Panc1 (cell line): ENCODE measurements at places on chromosomes 5 and 9.

GRCh38 chr5:22710660-22711059, 142.5 kb downstream of the CDH12 start:
- H3K27ac ChIP-seq, result no peak overlapping the region
- no peak for DNase-seq
- H3K27me3 ChIP-seq, result no peaks in the 10 kb centered on the region
- H3K4me3 ChIP-seq, result no peak overlapping the region
- no peaks in the 10 kb centered on the region for H3K36me3 ChIP-seq

GRCh38 chr5:145158730-145159129, 676.4 kb downstream of the PRELID2 start:
- no peak overlapping the region for H3K4me3 ChIP-seq
- H3K27me3 ChIP-seq, result no peaks in the 10 kb centered on the region
- DNase-seq, result no peak

DNA sequence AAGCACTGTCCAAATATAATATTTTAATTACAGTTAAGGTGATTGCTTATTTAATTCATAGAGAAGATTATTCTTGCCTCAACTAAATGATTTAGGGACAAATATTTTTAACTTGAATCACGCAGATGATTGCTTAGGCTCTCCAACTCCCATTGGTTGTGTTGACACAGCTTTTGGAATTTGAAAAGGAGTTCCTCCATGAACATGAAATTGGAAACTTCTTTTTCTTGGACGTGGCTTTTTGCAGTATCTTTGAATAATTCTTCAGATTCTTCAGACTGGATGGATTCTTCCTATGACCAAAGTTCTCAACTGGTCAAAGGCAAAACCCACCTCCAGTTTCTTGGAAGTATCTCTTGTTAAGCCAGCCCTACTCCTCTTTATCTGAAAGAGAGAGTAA, 456.4 kb upstream of the KLF4 start:
- no peaks in the 10 kb centered on the region for H3K4me1 ChIP-seq
- no peaks in the 10 kb centered on the region for H3K27me3 ChIP-seq
- H3K4me3 ChIP-seq, result no peak overlapping the region
- no peak for DNase-seq
- no peaks in the 10 kb centered on the region for H3K36me3 ChIP-seq

- no peaks in the 10 kb centered on the region for H3K27me3 ChIP-seq
- H3K36me3 ChIP-seq, result no peaks in the 10 kb centered on the region
- no peak overlapping the region for H3K27ac ChIP-seq
- DNase-seq, result no peak
Measured at GRCh38 chr9:98367371-98367900, 112.0 kb upstream of the TBC1D2 start.

DNA sequence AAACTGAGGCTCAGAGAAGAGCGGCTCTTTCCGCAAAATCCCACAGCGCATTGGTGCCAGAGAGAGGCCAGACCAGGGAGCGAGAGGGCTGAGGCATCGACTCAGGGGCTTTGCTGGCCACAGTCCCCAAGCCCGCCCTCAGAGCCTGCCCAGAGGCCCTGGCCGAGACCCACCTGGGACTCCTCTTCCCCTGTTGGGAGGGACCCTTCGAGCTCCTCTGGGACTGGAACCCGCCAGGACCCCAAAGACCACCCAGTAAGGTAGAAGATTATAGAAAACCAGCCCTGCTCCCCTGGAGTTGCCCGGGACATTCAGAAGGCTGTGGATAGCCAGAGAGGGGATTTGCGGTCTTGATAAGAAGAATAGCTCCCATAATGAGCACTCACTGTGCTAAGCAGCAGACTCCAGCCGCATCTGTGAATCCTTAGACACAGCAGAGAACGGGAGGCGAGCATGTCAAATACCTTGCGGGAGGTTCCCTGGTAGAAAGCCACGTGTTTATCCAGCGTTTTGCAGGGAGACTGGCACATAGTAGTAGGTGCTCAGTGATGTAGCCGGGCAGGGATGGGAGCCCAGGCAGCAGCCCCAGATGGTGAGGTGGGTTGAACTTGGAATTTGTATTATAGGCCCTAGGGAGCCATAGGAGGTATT, 651 bp upstream of the AK1 start:
- no peaks in the 10 kb centered on the region for H3K36me3 ChIP-seq
- H3K4me1 ChIP-seq, result peaks cover 30% of the 10 kb centered on the region; the same call in 1 of the 2 replicates
- no peak for DNase-seq
- H3K4me3 ChIP-seq, result peak overlapping the region; percentile 39
- H3K27me3 ChIP-seq, result no peaks in the 10 kb centered on the region

GRCh38 chr9:123073991-123074422, 40.5 kb downstream of the GPR21 start:
- no peak for DNase-seq
- H3K36me3 ChIP-seq, result peaks cover 7% of the 10 kb centered on the region; the same call in 1 of the 2 replicates
- H3K4me3 ChIP-seq, result no peak overlapping the region
- no peaks in the 10 kb centered on the region for H3K27me3 ChIP-seq
- no peaks in the 10 kb centered on the region for H3K4me1 ChIP-seq

- H3K4me1 ChIP-seq, result no peaks in the 10 kb centered on the region
- DNase-seq, result no peak
- H3K36me3 ChIP-seq, result no peaks in the 10 kb centered on the region
- no peak overlapping the region for H3K27ac ChIP-seq
- H3K4me3 ChIP-seq, result no peak overlapping the region
- H3K27me3 ChIP-seq, result no peaks in the 10 kb centered on the region
Measured at GRCh38 chr9:80076162-80076561, 504.4 kb downstream of the TLE4 start.

DNA sequence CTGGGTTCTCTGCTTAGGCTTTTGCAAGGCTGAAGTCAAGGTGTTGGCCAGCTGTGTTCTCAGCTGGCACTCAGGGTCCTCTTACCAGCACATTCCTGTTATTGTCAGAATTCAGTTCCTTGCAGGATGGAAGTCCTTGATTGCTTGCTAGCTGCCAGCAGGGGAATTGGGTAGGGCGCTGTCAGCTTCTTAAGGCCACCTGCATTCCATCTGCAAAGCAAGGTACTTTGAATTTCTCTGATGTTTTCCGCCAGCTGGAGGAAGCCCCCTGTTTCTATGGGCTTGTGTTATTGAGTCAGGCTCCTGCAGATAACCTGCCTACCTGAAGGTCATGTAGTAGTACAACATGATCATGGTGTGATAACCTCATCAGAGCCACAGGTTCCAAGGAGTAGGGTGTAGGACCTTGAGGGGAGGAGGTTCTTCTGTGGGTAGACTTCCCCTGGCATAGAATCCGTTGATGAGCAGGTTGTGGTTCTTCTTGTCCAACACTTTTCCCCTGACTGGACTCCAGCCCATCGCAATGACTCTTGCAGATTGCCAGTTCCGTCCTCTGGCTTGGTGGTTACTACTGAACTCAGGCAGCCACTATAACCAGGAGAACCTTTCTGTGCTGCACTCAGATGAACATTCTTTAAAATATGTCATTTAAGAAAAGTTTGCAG, 6.8 kb downstream of the TENT4A start:
- no peaks in the 10 kb centered on the region; the same call in 1 of the 2 replicates for H3K36me3 ChIP-seq
- DNase-seq, result no peak
- no peak overlapping the region for H3K27ac ChIP-seq
- no peaks in the 10 kb centered on the region for H3K27me3 ChIP-seq
- H3K4me3 ChIP-seq, result no peak overlapping the region

- DNase-seq, result no peak
- H3K36me3 ChIP-seq, result no peaks in the 10 kb centered on the region
- no peak overlapping the region for H3K27ac ChIP-seq
- H3K27me3 ChIP-seq, result no peaks in the 10 kb centered on the region
- no peak overlapping the region for H3K4me3 ChIP-seq
Measured at GRCh38 chr5:86971034-86971571, 296.6 kb upstream of the RASA1 start.

DNA sequence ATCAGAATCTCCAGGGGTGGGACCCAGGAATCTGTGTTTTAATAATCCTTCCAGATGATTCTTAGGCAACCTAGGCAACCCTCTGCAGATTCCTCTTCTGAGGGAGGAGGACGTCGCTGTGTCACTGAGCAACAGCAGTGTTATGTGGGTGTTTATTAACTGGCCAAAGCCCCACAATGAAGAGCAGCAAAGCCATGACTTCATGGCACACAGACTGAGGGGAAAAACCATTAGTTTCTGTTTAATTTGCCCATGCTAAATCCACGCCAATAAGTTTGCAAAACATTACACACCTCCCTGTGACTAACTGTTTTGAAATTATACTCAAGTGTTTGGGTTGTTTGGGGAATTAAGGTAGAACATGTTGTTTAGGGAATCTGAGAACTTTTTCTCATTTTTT, 83.7 kb upstream of the TMED7 start:
- H3K27me3 ChIP-seq, result no peaks in the 10 kb centered on the region
- no peak for DNase-seq
- no peak overlapping the region for H3K27ac ChIP-seq
- no peaks in the 10 kb centered on the region for H3K36me3 ChIP-seq
- H3K4me3 ChIP-seq, result no peak overlapping the region

GRCh38 chr9:126952205-126952977, 37.8 kb downstream of the RALGPS1 start:
- no peaks in the 10 kb centered on the region for H3K4me1 ChIP-seq
- no peak overlapping the region for H3K27ac ChIP-seq
- DNase-seq, result no peak

DNA sequence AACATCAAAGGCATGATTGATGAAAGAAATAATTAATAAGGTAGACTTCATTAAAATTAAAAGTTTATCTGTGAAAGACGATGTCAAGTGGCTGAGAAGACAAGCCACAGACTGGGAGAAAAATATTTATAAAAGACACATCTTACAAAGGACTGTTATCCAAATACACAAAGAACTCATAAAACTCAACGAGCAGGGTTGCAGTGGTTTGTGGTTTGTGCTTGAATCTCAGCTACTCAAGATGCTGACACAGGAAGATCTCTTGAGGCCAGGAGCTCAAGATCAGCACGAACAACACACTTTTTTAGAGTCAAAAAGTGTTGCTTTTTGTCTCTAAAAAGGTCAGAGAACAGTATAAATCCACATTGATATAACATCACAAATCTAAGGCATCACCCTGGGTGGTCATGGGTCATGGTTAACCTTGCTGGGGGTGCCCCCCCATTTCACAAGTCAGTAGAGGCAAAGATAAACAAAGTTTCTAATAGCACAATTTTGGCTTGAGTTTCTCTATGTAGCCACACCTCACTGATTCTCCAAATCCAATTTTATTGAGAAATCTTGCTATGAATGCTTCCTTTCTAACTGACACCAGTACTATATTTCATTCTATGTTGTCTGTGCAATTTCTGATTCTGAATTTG, 342.9 kb upstream of the RPS23 start:
- no peak overlapping the region for H3K4me3 ChIP-seq
- no peak for DNase-seq
- H3K27me3 ChIP-seq, result no peaks in the 10 kb centered on the region
- no peaks in the 10 kb centered on the region; the same call in 1 of the 2 replicates for H3K36me3 ChIP-seq
- no peak overlapping the region for H3K27ac ChIP-seq

- DNase-seq, result no peak
- H3K27me3 ChIP-seq, result no peaks in the 10 kb centered on the region
- H3K36me3 ChIP-seq, result no peaks in the 10 kb centered on the region
- no peaks in the 10 kb centered on the region for H3K4me1 ChIP-seq
- no peak overlapping the region for H3K4me3 ChIP-seq
Measured at GRCh38 chr5:38734353-38734752, 111.5 kb upstream of the OSMR start.

DNA sequence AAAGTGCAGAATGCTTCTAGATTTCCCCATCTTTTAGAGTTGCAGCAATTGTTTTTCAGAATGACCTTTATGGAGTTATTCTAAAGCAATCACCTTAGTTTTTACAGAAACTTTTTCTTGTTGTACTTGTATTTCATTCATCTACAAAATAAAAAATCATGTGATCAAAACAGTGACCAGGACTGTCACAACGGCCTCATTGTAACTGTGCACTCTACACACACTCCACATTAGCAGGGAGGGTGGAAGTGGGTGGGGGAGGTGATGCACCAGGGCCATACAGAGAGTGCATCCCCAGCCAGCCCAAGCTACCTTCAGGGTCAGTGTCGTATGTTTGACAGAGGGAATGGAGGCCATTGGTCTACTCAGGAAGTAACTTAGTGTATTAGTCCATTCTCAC, 26.9 kb downstream of the EGFLAM start:
- H3K36me3 ChIP-seq, result no peaks in the 10 kb centered on the region
- no peak overlapping the region for H3K27ac ChIP-seq
- H3K4me1 ChIP-seq, result no peaks in the 10 kb centered on the region; the same call in 1 of the 2 replicates
- no peak overlapping the region for H3K4me3 ChIP-seq
- H3K27me3 ChIP-seq, result peaks cover 9% of the 10 kb centered on the region
- DNase-seq, result no peak

GRCh38 chr5:37037840-37038239, 161.3 kb downstream of the NIPBL start:
- H3K27ac ChIP-seq, result no peak overlapping the region
- peaks cover 17% of the 10 kb centered on the region; the same call in 1 of the 2 replicates for H3K36me3 ChIP-seq
- H3K4me3 ChIP-seq, result no peak overlapping the region
- H3K27me3 ChIP-seq, result no peaks in the 10 kb centered on the region
- DNase-seq, result no peak

GRCh38 chr5:172010278-172010677, 3.8 kb upstream of the FBXW11 start:
- H3K36me3 ChIP-seq, result peaks cover 13% of the 10 kb centered on the region
- H3K4me3 ChIP-seq, result no peak overlapping the region
- peaks cover 31% of the 10 kb centered on the region for H3K4me1 ChIP-seq
- H3K27ac ChIP-seq, result peak overlapping the region; percentile 60; the same call in 1 of the 2 replicates
- no peak for DNase-seq

DNA sequence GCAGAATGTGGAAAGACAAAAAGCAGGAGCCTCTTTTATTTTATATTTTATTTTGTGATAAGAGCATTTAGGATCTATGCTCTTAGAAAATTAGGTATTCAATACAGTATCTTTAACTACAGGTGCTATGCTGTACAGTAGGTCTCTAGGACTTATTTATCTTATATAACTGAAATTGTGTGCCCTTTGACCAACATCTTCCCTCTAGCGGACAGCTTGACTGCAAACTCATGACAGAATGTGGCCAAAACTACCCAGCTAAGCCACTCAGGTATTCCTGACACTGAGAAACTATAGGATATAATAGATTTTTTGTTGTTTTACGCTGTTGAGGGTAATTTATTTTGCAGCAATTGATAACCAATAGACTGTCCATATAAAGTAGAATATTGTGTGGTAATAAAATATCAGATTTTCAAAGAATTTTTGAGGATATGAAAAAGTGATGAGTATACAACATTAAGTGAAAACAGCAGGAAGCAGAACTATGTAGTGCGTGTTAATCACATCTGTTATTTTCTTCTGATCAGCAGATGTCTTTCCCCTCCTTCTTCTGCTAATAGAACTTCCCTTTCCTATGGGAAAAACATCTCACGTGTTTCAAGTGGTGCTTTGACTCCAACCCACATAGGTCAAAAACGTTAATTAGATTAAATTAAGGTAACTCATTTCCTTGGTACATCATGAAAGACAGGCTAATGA, 69.9 kb upstream of the SELENOP start:
- no peak overlapping the region for H3K4me3 ChIP-seq
- no peak overlapping the region for H3K27ac ChIP-seq
- peaks cover 3% of the 10 kb centered on the region; the same call in 1 of the 2 replicates for H3K27me3 ChIP-seq
- DNase-seq, result no peak
